ENCODE measurements at places on chromosomes 12 and 14. TPM values are rescaled to one million over a fixed set of nuclear protein-coding genes. Genes with fewer than 3 reads are reported as not detected.

The NFE2 gene
- total RNA-seq: not detected

The CEBPE gene
- total RNA-seq: not detected

The LUM gene
- total RNA-seq: 834 TPM

The COX6A1 gene
- total RNA-seq: 300 TPM

The KRT79 gene
- 0.31 TPM for total RNA-seq

The SERPINA10 gene
- not detected for total RNA-seq

DNA sequence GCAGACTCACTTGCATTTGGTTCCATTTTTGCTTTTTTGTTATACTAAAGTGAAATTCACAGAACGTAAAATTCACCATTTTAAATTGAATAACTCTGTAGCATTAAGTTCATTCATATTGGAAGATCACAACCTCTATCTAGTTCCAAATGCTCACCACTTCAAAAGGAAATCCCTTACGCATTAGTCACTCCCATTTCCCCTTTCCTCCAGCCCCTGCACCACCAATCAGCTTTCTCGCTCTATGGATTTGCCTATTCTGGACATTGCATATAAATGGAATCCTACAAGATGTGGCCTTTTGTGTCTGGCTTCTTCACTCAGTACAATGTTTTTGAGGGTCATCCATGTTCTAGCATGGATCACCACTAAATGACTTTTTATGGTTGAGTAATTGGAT, 294.5 kb downstream of the KSR2 start:
- no peak for DNase-seq

- DNase-seq: no peak
Observed at GRCh38 chr12:109458771-109459208, 18.3 kb downstream of the KCTD10 start.

GRCh38 chr12:87315-87714, 20.7 kb downstream of the IQSEC3 start:
- DNase-seq: no peak

All from chondrocyte (in vitro differentiated cells).